ENCODE measurements at places on chromosomes 11 and 22.

- no peak for DNase-seq
Observed at GRCh38 chr22:25754527-25755202, 12.7 kb downstream of the MYO18B start.

GRCh38 chr11:19789245-19789644, 76.6 kb downstream of the NAV2 start:
- DNase-seq, result no peak

GRCh38 chr11:67252831-67253239, 13.4 kb upstream of the GRK2 start:
- no peak for DNase-seq

DNA sequence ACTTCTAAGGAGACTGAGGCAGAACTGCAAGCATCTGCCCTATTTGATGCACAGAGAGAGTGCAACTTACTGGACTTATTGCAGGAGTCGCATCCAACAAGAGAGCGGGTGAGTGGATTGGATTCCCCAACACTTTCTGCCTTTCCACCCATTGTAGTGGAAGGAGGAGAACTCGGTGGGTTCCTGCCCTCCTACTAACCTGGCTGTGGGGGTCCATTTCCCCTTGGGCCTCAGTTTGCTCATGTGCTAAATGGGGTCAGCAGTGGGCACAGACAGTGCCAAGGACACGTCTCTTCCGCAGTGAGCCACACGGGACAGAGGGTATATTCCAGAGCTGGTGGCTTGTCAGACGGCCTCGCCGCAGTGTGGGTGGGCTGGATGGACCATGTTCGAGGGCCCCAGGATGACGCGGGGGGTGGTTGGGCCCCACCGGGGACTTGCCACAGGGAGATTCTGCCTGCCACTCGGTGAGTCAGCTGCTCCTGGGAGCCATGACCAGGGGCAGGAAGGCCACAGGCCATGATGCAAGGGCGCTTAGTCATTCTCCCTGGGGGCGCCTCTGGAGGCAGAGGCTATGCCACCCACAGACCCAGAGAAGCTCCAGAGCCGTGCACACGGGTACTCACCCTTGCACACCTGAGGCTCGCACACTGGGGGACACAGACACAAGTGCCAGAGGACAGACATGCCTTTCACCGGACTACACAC, 8.2 kb downstream of the ALX4 start:
- no peak for DNase-seq

DNA sequence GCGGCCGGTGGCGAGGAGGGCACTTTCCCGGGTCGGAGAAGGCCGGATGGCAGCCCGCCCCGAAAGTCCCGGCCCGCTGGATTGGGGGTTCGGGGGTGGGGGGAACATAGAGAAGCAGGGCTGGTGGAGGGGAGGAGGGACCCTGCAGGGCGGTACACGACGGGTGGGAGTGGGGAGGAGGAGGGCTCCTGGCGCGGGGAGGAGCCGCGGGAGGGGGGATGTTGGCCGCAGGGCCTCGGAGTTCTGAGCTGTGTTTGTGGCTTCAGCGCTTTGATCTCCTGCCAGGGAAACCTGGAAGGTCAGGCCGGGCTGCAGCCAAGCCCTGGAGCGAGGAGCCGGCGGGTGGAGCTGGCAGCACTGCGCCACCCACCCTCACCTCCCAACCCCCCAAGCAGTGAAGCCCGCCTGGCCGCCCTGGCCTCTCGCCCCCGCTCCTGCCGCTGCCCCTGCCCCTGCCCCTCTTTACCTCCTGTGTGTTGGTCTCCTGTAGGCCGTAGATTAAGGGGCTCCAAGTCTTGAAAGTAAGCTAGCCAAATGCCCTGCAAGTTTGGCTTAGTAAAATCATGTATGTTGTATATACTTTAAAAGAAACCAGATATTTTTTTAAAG, 30.9 kb downstream of the C22orf31 start:
- DNase-seq, result no peak

DNA sequence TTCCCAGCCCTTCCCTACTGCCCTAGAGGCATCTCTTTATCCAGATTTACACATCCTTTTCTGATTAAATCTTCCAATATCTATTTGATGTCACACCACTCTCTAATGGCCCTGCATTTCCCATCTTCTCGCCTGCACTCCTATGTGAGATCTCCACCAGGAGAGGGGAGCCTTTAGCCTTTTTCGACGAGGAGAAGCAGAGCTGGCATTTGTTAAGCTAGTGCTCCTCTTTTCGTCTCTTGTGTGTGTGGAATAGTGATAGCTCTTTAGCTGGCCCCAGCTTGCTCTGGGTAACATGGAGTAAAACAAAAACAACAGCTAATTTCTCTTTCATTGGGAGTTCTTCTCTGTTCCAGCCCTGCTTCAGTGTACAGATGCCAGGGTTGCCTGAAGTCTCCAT, 536.5 kb downstream of the NTM start:
- no peak for DNase-seq

- DNase-seq, result no peak
Observed at GRCh38 chr11:4916581-4916980, 2.6 kb downstream of the OR51G2 start.
